ENCODE measurements at places on chromosomes 2 and 18.

DNA sequence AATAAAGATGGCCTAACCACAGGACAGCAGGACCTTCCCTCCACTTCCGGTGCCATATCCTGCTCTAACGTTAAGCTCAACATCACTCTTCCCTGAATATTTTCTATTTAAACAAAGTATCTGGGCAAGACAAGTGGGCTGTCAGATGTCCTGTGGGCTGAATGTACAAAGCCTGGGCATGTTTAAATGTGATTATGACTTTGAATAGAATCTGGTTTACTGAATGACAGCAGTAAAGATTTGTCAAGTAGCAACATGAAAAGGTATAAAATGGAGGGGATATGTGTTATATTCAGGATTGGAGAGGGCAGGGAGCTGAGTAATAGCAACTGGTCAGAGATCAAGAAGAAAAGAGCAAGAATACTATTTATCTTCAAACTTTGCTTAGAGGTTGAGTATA lies 540.9 kb downstream of the NRXN1 start:
- DNase-seq, result peak; percentile 9

- DNase-seq, result no peak
These were observed 43.2 kb downstream of the PSD4 start for GRCh38 chr2:113216891-113217454.

DNA sequence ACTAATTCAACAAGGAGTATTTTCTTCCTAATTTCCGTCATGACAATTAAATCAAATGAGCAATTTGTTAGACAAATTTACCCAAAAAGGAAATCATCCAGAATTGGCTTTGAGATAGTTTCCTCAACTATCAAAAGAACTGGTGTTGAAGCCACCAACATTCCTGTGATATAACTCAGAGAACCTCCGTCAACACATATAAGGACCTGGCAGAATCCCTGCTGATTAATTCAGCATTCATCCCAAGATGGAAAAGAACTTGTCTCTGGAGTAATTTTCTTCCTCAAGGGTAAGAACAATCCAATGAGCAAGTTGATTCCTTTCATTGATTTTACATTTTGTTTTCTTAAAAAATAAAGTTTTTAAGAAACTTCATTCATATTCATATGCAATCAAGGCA lies 62.0 kb downstream of the MBD2 start:
- no peak for DNase-seq

DNA sequence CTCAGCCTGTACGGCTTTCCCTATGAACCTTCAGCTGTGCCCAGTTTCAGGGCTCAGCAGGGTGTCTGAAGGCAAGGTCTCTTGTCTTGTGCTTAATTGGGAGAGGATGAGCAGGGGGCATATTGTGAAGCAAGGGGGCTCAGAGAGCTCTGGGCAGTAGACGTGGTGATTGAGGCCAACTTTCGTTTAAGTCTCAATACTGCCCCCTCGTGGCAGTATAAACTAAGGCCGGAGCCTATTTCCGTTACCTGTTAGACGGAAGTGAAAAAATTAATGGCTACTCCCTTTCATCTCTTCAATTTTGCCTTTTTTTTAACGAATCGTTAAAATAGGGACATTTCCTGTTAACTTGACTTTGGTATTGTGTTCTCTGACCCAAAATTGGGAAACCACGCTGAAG lies 193.4 kb downstream of the TDRD15 start:
- peak; percentile 63 for DNase-seq

GRCh38 chr2:204049635-204050034 lies 113.1 kb downstream of the ICOS start:
- DNase-seq, result peak; percentile 45

GRCh38 chr18:45167631-45168280 lies 447.5 kb upstream of the SLC14A2 start:
- no peak for DNase-seq

GRCh38 chr2:68512326-68512725 lies 44.9 kb downstream of the APLF start:
- DNase-seq, result no peak

- DNase-seq, result no peak
These were observed 164.5 kb downstream of the PMAIP1 start for GRCh38 chr18:60064271-60064670.

DNA sequence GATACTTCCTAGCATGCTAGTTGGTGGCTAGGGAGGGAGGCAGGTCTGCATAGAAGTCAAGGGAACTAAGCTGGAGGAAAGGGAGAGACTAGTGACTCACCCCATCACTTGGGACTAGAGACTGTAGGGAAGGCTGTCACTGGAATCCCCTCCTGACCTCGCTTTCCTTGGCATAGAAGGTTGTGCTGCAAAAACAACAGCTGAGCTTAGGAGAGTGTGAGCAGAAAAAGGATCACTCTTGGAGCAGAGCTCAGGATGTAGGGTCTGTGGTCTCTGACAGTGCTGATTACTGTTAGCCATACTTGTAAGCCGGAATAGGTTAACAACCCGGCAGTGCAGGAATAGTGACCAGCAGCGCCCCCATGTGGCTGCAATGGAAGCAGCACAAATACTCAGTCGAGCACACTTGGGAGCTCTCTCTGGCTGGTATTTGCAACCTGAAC lies 66.9 kb upstream of the SMAD2 start:
- DNase-seq, result peak; percentile 17

DNA sequence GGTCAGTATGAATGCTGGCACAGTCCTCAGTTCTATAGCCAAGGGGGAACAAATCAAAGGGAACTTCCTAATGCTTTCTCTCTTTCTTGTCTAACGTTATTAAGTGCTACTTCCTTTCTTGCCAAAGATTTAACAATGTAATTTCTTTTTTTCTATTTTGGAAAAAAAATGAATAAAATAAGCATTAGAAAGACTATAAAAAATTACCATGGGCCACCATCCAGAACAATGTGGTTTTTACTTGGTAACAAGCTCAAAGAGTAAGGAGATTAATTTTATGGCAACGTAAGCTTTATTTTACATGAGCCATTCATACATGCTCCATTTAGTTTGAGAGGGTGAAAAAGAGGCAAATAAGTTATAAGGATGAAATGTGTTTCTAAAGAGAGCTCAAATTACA lies 40.1 kb downstream of the SERPINE2 start:
- no peak for DNase-seq

DNA sequence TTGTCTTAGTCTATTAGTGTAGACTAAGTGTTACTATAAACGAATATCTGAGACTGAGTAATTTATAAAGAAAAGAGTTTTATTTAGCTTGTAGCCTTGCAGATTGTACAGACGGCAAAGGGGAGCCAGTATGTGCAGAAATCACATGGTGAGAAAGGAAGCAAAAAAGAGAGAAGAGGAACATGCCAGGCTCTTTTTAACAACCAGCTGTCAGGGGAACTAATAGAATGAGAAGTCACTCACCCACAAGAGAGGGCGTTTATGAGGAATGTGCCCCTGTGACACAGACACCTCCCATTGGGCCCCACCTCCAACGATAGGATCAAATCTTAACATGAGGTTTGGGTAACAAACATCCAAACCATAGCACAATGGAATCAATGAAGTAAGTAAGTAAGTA lies 20.6 kb upstream of the ZNF804A start:
- no peak for DNase-seq

GRCh38 chr2:62136956-62137830 lies 58.7 kb upstream of the B3GNT2 start:
- DNase-seq, result no peak

DNA sequence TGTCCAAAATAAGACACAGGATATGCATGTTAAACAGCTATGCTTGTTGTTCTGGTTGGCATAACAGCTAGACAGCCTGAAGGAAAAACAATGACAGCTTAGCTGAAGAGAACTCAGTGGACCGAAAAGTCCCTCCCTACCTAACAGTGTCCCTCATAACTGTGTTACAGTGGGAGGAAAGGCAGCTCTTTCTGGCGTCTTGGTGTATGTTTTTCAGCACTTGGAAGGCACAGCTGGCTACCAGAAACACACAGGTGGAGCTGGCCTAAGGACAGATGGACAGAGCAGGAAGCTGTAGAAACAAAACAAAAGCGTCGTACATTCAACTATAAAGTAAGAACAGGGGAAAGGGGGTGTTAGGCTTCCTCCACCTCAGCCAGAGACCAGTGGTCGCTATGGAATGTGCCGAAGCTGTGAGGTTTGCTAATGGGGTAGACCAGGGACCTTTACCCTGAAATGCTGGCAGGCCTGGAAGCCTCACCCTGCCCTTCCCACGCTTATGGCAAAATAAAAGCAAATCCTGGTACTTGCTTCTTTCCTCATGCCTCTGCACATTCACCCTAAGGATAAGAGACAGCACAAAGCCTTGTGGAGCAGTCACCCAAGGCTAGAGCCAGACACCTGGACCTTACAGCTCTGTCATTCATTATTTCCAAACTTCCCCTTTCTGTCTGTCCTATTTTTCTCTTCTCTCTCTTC lies 103.5 kb upstream of the TRIB2 start:
- DNase-seq, result peak; percentile 34

DNA sequence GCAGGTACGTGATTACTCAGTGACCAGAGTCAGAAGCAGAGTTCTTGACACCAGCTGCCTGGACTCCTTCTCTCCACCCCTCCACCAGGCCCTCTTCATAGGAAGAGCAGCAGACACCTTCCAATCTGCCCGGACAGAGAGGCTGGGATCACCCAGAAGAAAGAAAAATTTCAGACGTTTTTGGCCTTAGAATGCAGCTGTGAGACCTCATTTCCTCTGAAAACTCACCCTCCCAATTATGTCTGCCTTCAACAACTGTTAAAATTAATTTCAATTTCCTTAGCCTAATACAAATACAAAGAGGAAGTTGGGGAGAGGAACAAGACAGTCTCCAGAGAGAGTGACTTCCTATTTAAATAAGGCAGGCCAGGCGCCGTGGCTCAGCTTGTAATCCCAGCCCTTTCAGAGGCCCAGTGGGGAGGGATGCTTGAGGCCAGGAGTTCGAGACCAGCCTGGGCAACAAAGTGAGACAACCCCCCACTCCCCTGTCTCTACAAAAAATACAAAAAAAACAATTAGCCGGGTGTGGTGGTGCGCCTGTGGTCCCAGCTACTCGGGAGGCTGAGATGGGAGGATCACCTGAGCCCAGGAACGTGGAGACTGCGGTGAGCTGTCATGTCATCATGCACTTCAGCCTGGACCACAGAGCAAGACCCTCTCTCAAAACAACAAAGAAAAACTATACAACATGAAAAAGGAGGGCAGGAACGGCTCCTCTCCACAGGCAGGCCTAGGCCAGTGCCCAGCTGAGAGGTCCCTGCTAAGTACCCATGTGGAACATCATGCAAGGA lies 1.6 kb downstream of the SLC66A2 start:
- DNase-seq, result peak; percentile 56

DNA sequence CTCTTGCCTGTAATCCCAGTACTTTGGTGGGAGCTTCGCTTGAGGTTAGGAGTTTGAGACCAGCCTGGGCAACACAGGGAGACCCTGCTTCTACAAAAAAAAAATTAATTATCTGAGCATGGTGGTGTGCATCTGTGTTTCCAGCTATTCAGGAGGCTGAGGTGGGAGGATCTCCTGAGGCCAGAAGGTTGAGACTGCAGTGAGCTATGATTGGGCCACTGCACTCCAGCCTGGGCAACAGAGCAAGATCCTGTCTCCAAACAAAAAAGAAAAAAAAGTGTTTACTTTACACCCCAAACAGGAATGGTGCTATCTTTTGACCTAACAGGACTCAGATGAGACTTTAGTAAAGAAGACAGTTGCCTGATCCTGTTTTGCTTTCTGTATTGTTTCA lies 35.6 kb downstream of the MAL start:
- DNase-seq, result no peak

DNA sequence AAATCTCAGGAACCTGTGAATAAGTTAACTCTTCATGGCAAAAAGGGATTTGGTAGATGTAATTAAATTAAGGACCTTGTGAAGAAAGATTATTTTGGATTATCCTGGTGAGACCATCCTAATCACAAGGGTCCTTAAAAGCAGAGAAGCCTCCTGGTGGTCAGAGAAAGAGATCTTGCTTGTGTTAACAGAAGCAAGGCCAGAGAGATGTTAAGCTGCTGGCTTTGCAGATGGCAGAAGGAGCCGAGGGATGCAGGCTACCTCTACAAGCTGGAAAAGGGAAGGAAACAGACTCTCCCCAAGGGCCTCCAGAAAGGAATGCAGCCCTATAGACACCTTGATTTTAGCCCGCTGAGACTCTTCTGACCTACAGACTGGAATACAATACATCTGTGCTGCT lies 197.0 kb downstream of the STK39 start:
- no peak for DNase-seq

DNA sequence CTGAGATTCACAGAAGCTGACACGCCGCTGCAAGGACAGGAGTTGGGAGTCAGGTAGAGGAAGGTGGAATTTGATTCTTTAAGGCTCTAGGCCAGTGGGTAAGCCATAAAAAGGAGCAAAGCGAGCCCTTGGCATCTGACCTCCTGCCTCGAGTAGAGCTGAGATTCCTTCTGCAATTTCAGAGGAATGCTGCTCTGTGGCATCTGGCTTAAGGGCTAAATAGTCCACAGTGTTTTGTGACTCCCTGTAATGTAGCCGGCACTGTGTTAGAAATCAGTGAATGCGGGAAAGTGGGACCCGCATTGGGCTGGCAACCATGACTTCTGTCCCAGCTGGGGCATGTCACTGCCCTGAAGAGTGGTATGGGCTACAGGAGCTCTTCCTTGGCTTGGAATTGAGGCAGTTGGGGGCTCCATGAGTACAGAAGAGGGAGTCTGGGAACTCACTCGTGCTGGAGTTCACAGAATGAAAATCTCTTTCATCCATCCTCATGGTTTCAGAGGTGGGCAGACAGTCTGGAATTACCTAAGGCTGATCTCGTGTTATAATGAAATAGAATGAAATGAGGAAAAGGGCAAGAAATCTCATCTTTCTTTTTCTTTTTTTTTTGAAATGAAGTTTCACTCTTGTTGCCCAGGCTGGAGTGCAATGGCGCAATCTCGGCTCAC lies 12.7 kb upstream of the MYCN start:
- no peak for DNase-seq

- DNase-seq, result no peak
These were observed 1230.7 kb upstream of the ZEB2 start for GRCh38 chr2:145750612-145751011.

DNA sequence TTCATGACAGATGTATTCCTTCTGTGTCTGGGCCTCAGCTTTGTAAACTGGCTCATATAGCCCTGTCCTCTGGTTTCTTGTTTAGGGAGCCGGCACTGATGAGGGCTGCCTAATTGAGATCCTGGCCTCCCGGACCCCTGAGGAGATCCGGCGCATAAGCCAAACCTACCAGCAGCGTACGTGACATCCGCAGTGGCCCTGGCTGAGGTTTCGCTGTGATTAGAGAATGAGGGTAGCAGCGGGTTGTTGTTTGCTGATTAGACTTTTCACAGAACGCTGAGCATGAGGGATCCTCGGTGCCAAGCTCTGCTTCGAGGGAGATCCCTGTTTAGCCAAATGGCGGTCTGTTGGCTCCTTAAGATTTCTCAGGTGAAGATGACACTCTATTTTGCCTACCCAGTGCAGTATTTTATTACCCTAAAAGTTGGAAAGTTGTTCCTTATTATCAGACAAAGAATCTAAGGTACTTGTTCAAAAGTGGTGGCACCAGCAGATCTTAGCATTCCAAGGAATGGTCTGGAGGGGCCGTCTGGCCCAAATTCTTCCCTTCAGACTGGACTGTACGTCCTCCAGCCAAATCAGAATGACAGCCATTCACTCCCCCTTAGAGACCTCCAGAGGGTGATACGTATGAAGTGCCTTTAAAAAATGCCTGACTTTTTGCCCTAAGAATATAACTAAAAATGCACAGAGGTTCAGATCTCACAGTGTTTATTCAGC lies 21.5 kb upstream of the GMCL1 start:
- no peak for DNase-seq
